ENCODE measurements at places on chromosomes 7 and 10. TPM values are rescaled to one million over a fixed set of nuclear protein-coding genes. Genes with fewer than 3 reads are reported as not detected.

Gene FAM20C
- 23.8 TPM for total RNA-seq

Gene RAPGEF5
- 11.4 TPM for total RNA-seq

Gene PLAU
- total RNA-seq, result 6.6 TPM

Gene LRMDA
- total RNA-seq, result 23.1 TPM

Gene ZNF727
- total RNA-seq, result 1.8 TPM

Gene ASAH2
- total RNA-seq, result 0.32 TPM

Gene DYNC1I1
- 39.0 TPM for total RNA-seq

Gene TAS2R3
- total RNA-seq, result 0.47 TPM

Gene MYOF
- 21.0 TPM for total RNA-seq

Gene HOXA13
- total RNA-seq, result not detected

Gene PNLIP
- not detected for total RNA-seq

Gene ANKRD2
- total RNA-seq, result 318 TPM

Gene ZCCHC24
- 49.0 TPM for total RNA-seq

Gene OGDHL
- 4.1 TPM for total RNA-seq

Gene DOCK1
- 16.3 TPM for total RNA-seq

Gene MLXIPL
- 9.6 TPM for total RNA-seq

Gene HOXA10
- not detected for total RNA-seq

Gene SYT15
- 3.6 TPM for total RNA-seq

Gene GIMAP6
- 31.5 TPM for total RNA-seq

Gene EVX1
- not detected for total RNA-seq

Gene PIK3AP1
- 7.5 TPM for total RNA-seq

Gene IFIT1B
- not detected for total RNA-seq

Gene FBXL15
- total RNA-seq, result 9.1 TPM

Gene HIPK2
- total RNA-seq, result 103 TPM

Gene ACSL5
- total RNA-seq, result 6.3 TPM

Gene TMEM229A
- total RNA-seq, result not detected

Gene AKR1D1
- not detected for total RNA-seq

Gene CNOT4
- total RNA-seq, result 26.6 TPM

Gene LLCFC1
- total RNA-seq, result not detected

Gene LMTK2
- 24.7 TPM for total RNA-seq

Gene GPER1
- 2.8 TPM for total RNA-seq

Gene MYH16
- not detected for total RNA-seq

Gene GPR22
- total RNA-seq, result 54.4 TPM

Gene PODXL
- 61.2 TPM for total RNA-seq

Gene ZNF488
- not detected for total RNA-seq

Gene CDNF
- 2.0 TPM for total RNA-seq

Gene SFRP4
- total RNA-seq, result 1.0 TPM

Gene CCDC172
- not detected for total RNA-seq

Gene ZNF438
- 13.9 TPM for total RNA-seq

Gene VWDE
- not detected for total RNA-seq

Gene CFAP70
- total RNA-seq, result 1.7 TPM

Gene ZEB1
- total RNA-seq, result 86.7 TPM

Gene PRTFDC1
- total RNA-seq, result 9.1 TPM

Data from left ventricle myocardium superior (tissue), 1 donor.